ENCODE measurements at places on chromosomes 3 and 15.

GRCh38 chr3:138356730-138357405, 8.5 kb downstream of the MRAS start:
- no peak for DNase-seq

GRCh38 chr3:31925271-31925630, 55.8 kb downstream of the OSBPL10 start:
- no peak for DNase-seq

DNA sequence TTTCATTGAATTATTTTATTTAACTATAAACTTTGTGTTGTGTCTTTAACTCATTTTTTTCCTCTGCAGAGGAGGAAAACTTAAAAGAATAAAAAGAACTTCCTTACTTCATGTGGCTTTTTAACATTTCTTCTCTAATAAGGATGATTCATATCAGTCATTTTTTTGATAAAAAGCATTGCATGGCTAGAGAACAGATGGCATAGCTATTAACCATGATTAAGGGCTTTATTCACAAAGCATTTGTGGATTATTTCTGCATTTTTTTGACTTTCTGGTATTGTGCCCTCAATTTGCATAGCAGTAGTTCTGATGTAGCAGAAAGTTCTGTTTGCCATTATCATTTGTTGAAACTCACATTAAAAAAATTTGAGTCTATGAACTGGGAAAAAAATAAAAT, 540.8 kb downstream of the SI start:
- DNase-seq, result no peak

- DNase-seq, result no peak
Measured at GRCh38 chr3:169199283-169199682, 464.2 kb downstream of the MECOM start.

GRCh38 chr15:42858540-42858939, 62.0 kb downstream of the TTBK2 start:
- no peak for DNase-seq

GRCh38 chr3:189455009-189455408, 176.2 kb upstream of the TP63 start:
- no peak for DNase-seq

- no peak for DNase-seq
Measured at GRCh38 chr15:39406485-39406884, 174.4 kb upstream of the THBS1 start.

DNA sequence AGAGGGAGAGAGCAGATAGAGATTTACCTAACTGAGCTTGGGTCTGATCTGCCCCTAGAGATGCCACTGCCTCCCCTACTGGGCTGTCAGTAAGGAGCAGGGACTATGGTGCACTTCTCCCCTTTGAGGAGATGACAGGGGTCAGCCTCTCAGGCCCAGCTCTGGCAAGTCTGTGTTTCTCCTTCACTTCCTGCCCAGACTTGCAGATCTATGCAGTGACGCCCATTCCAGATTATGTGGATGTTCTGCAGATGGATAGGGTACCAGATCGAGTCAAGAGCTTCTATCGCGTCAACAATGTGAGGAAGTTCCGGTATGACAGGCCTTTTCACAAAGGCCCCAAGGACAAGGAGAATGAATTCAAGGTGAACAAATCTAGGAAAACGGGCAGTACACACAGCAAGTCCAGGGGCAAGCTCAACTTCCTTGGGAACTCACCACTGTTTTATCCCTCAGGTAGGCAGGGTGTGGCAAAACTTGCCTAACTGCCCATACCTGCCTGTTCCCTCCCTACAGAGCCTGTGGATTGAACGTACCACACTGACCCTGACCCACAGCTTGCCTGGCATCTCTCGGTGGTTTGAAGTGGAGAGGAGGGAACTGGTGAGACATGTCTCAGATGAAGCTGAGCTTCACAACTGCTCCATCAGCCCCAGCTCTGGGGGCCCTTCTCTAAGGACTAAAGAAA, 29.1 kb upstream of the MANF start:
- DNase-seq, result no peak

DNA sequence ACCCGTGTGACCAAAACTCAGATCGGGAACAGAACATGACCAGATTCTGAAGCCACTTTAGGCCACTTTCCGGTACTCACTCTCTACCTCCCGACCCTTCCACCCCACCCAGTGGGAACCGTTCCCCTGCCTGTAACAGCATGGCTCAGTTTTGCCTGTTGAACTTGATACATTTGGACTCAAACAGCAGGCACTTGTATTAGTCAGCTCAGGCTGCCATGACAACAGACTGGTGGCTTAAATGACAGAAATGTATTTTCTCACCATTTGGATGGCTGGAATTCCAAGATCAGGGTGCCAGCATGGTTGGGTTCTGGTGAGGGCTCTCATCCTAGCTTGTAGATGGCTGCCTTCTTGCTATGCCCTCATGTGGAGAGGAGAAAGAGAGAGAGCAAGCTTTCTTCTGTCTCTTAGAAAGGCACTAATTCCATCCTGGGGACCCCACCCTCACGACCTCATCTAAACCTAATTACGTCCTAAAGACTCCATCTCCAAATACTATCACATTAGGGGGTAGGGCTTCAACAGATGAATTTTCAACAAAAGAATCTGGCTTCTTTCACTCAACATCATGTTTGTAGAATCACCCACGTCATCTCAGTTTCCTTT, 9.3 kb upstream of the SSUH2 start:
- no peak for DNase-seq

- no peak for DNase-seq
Measured at GRCh38 chr15:71562251-71562650, 248.1 kb upstream of the NR2E3 start.

DNA sequence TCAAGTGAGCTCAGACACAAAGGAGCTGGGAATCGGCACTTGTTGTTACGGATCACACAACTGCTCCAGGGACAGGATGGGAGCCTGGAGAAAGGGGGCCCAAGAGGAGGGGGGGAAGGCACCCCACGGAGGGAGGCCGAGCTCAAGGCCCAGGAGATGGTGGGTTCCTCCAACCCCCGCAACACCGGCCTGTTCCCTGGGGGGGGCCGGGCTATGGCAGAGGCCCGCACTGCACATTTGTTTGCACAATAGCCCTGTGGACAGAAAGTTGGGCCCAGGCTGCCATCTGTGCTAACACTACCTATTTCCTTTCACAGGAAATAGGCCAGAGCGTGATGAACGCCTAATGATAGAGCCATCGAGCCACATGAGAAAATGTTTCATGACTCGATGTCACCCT, 147.1 kb downstream of the NSMCE3 start:
- no peak for DNase-seq

Measured in GM12891 (cell line).